ENCODE measurements at places on chromosomes 4 and X.
A peak's percentile ranks its signal among the peaks of the same experiment; 100 is the strongest.

- DNase-seq, result no peak
Measured at GRCh38 chrX:55149242-55149641, 60.4 kb downstream of the PAGE2 start.

DNA sequence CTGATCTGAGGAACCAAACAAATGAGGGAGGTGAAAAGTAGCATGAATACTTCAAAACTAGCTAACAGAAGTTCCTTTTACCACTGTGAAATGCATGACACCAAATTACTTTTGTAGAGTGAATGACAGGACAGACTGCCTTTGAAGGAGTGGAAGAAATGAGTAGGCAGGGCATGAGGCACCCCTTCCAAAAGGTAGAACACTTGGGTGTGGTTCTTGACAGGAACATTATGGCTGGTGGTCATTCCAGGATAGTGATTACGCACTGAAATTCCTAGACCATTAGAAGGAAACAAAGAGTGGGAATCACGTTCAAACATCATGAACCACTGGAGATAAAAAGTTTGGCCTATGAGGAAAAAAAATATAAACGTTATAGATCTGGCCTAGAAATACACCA lies 4.9 kb downstream of the HUWE1 start:
- DNase-seq, result no peak

GRCh38 chr4:144658903-144659302 lies 12.9 kb downstream of the HHIP start:
- no peak for DNase-seq

DNA sequence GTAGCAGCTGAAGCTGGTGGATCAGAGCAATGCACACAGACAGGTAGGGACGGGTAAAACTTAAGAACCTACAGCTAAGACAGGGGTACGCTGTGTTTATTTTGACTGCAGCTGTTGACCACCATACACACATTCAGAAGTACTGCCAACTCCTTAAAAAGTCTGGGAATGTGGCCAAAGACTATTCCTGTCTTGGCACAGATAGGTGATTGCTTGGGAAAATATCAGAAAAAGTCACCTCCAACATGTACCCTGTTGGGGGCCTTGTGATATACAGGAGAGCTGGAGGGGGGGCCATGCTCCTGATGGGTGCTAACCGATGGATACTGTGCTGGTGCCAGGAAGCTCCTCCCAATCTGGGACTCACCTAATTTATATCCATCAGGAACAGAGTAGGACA lies 121.2 kb downstream of the VCX2 start:
- DNase-seq, result no peak

DNA sequence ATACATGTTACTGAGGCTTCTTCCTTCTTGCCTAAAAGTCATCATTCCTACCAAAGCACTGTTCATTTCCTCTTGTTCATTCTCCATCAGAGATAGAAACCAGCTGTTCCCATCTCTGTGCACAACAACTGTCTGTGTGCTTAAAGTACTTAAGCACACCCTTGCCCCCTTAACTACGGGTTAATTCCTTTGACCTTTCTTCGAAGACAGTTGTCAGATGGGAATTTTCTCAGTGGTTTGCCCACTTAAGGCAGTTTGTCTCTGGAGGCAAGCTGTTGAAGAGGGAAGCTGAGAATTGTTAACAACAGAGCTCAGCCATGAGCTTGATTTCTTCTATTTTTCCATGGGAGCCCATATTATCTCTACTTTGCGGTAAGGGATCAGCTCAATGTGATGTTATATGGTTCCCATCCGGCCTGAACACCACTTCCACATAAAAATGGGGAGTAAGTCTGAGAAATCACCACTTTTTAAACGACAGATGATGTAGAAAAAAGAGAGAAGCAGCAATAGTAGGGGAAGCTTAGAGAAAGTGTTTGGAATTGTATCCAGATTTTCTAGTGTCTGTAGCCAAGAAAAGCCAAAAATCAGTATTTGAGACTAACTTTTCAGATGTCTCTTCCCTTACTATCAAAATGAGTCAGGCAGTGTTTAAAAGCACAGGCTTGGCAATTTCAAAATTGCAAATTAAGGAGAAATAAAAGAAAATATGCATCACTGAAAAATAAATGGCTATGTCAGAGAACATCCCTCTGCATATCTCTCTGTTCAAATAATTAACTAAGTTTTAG lies 194.4 kb downstream of the SLIT2 start:
- DNase-seq, result no peak

DNA sequence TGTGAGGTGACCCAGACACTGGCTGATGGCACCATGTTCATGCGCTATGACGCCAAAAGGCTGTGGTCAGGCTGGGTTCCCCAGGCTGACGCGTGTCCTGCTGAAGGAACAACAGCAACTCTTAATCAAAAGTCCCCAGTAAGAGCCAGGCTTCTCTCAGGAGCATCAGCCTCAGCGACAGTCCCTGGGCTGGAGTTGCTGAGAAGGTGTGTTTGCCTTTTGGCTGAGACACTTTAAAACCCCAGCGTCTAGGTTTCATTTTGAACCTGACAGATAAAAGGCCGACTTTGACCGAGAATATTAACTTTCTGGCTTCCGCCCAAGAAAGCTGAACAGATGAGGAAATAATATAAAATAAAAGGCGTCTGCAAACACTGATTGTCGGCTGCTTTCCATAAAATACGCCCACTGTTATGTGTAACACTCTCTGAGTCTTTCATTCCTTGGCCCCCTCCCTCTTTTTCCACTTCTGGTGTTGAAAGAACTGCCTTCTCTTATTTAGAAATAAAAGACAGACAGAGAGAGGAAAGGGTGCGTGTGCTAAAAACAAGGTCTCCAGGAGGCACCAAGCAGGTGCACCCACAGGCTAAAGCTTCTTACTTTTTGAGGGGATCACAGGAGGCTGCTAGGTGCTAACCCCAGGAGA lies 373.6 kb downstream of the MID1IP1 start:
- DNase-seq, result no peak

DNA sequence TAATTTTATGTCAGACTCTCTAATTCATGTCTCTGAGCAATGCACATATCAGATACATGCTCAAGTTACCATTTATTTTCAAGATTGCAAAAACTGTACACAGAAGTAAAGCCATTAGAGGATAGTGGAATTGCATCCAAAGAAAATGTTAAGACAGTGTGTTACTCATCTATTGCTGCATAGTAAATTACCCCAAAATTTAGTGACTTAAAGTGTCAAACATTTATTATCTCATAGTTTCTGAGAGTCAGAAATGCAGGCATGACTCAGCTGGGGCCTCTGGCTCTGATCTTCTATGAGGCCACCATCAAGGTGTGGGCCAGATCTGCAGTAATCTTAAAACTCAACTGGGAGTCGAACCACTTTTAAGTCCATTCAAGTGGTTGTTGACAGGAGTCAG lies 275.2 kb downstream of the QDPR start:
- no peak for DNase-seq

- DNase-seq, result peak; percentile 62
Measured at GRCh38 chr4:76198411-76199237, 15.0 kb downstream of the SCARB2 start.

DNA sequence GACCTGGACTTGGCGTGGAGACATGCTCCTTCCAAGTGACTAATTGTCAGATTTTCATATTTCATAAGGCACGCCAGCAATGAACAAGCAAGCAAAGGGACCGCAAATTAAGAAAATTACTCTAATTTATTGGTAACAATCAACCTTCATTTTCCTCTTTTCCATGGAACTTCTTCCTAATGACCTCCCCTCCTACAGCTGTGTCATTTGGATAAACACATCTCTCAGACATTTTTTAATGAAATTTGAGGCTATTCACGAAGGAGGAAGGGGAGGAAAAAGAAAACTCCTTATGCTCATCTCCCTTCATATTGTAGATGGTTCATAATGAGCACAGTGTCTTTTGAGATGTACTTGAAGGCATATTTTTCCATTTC lies 38.6 kb upstream of the TLR3 start:
- DNase-seq, result no peak

- DNase-seq, result no peak
Measured at GRCh38 chr4:184344899-184345572, 127.4 kb upstream of the ENPP6 start.

DNA sequence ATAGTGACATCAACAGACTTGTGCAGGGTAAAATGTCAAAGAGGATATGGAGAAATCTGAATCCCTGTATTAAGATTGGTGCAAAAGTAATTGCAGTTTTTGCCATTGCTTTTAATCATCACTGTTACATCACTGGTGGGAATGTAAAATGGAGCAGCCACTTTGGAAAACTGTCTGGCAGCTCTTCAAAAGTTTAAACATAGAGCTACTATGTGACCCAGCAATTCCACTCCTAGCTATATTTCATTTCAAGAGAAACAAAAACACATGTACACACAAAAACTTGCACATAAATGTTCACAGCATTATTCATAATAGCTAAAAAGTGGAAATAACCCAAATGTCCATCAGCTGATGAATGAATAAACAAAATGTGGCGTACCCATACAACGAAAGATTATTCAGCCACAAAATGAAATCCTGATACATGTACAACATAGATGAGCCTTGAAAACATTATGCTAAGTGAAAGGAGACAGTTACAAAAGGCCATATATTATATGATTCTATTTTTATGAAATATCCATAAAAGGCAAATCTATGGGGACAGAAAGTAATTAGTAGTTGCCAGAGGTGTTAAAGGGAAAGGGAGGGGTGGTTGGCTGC lies 106.4 kb downstream of the AMELX start:
- no peak for DNase-seq

- no peak for DNase-seq
Measured at GRCh38 chrX:13250826-13251580, 68.8 kb downstream of the ATXN3L start.

DNA sequence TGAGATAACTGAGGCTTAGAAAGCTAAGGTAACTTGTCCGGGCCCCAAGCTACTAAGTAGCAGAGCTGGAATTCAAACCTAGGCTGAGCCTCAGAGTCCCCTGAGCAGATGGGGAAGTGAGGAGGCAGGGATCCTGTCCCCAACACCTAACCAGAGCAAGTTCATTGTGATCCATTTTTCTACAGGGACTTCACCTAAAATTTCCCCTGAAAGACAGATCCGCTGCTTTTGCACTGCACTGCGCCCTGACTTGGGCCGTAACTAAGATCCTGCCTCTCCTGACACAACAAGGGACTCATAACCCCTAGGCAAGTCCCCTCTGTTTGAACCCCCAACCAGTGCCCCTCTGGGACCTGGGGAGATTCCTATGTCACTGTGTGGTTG lies 25.6 kb upstream of the MTM1 start:
- DNase-seq, result no peak

DNA sequence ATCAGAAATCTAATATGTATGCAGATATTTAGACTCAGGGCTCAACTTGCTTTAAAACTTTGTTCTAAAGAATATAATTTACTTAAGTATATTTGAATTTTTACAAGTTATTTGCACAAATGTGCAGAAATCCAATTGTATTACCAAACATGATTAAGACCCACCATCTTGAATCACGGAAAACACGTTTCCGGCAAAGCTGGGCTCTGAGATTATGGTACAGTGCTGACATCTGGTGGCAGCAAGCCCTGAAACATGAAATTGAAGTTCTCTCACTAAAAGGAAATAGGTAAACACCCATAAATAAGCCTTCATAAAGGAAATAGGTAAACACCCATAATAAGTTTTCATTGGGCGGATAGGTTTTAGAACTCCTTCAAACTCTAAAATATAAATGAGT lies 98.3 kb upstream of the MAOA start:
- peak; percentile 47 for DNase-seq

DNA sequence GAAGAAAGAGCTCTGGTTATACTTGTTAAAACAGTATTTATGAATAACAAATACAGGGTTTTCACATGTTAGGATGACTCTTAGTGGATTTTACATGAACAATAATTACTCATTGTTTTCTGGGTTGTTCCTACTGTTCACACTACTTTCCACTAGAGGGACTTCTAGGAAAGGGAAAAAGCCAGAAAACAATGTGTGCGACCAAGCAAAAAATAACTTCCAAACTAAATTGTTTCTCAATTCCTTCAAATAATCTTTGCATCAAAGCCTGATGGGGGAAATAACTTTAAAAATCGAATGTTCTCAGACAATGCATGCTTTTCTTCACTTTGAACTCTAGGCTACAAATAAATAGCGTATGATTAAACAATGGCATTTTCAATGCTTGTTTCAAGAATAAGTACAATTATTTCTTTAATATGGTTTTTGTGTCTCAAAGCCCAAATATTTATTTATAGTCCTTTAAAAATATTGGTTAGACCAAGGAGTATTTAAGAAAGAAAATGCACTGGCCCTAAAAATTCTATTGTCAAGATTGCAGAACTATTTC lies 72.1 kb upstream of the ETNPPL start:
- DNase-seq, result no peak

DNA sequence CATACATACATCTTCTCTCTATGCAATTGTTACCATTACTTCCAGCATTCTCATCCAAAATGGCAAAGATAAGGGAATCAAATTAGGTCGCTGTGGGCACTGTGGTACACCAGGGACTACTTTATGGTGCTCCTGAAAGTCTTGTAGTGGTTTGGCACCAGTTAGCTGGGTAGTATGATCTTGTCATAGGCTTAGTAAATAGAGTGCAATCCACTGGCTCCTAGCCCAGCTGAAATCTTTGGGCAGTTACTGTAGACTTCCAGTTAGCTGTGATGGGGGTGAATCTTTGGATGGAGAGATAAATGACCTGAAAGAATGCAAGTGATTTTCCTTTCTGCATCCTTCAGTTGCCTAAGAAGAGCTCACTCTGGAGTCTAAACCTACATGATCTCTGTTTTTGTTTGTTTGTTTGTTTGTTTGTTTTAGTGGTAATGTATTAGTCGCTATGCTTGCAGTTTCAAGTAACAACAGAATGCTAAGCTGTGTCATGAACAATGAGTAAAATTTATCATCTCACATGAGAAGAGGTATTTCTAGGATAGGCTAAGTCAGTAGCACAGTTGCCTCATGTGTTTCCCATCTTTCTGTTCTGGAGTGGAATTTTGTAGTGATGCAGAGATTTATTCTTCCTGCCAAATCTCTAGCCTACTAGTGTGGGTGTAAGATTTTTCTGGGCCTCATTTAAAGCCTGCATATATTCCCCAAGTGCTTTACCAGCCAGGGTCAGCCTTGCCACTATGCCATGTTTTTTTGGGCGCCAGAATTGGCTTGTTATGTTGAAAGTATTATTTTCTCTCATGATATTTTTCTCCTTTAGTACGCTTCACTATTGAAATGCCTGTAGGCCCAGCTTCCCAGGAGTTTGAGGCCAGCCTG lies 24.2 kb downstream of the HERC3 start:
- DNase-seq, result no peak

- no peak for DNase-seq
Measured at GRCh38 chr4:73856518-73856917, 3.4 kb downstream of the PF4V1 start.

- no peak for DNase-seq
Measured at GRCh38 chr4:173076903-173077634, 91.5 kb upstream of the GALNT7 start.

- DNase-seq, result no peak
Measured at GRCh38 chrX:109714340-109714958, 18.6 kb downstream of the ACSL4 start.
